Esophagus muscularis mucosa (tissue), 4 donors: ENCODE measurements at places on chromosomes 1 and 21.

DNA sequence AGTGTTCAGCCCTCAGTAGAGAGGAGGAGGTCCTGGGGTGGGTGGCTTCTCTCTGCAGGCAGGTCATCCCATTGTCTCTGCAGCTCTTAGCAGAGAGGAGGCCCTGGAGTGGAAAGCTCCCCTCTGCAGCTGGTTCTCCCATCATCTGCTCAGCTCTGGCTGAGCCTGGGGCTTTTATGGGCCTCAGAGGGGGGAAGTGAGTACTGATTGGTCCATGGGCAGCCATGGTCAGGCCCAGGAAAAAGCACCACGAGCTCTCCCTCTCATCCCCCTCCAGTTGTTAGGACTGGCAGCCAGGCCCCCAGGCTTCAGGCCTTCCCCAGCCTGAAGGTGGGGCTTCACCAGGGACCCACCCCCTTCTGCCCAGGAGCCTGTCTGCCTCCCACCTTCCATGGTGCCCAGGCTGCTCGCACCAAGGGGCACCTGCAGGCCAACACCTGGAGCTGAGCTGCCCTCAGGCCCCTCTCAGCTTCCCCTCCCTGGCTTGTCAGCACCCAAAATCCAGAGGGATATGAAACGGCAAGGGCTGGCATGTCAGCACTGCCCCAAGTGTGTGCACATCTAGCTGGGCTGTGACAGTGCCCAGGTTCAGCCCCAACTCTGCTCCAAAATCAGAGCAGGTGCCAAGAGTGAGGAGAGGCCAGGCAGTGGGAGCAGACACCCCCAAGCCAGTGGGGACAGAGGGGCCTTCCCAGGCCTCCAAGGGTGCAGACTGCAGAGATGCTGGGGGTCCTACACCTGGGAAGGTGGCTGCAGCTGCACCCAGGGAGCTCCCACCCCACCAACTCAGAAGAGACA is 449.0 kb downstream of the MATN1 start:
- no peaks in the 10 kb centered on the region for H3K27me3 ChIP-seq
- H3K4me1 ChIP-seq = no peaks in the 10 kb centered on the region
- DNase-seq = no peak
- H3K4me3 ChIP-seq = no peak overlapping the region
- no peaks in the 10 kb centered on the region for H3K36me3 ChIP-seq
- H3K27ac ChIP-seq = no peak overlapping the region

- H3K4me3 ChIP-seq = no peak overlapping the region
- no peak overlapping the region for H3K27ac ChIP-seq
- H3K36me3 ChIP-seq = peaks cover 90% of the 10 kb centered on the region
- no peak for DNase-seq
These were observed 19.3 kb downstream of the IARS2 start for GRCh38 chr1:220113136-220113695.

DNA sequence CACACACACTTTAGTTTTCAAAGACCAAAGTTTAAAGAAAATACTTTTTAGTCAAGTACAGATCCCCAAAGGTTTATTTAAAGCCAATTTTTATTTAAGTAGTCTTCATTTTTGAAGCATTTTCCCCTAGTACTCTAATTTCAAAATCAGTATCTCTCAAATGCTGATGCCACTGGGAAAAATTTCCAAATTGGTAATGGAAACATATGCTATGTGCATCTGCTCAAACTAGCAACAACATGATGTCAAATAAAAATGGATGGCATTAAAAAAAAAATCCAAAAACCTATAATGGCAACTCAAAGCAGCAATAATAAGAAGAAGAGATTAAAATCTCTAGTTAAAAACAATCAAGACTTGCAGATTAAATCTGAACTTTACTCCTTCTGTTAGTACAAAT is 58.6 kb downstream of the ZNHIT6 start:
- no peaks in the 10 kb centered on the region for H3K27me3 ChIP-seq
- no peak for DNase-seq
- H3K27ac ChIP-seq = no peak overlapping the region

DNA sequence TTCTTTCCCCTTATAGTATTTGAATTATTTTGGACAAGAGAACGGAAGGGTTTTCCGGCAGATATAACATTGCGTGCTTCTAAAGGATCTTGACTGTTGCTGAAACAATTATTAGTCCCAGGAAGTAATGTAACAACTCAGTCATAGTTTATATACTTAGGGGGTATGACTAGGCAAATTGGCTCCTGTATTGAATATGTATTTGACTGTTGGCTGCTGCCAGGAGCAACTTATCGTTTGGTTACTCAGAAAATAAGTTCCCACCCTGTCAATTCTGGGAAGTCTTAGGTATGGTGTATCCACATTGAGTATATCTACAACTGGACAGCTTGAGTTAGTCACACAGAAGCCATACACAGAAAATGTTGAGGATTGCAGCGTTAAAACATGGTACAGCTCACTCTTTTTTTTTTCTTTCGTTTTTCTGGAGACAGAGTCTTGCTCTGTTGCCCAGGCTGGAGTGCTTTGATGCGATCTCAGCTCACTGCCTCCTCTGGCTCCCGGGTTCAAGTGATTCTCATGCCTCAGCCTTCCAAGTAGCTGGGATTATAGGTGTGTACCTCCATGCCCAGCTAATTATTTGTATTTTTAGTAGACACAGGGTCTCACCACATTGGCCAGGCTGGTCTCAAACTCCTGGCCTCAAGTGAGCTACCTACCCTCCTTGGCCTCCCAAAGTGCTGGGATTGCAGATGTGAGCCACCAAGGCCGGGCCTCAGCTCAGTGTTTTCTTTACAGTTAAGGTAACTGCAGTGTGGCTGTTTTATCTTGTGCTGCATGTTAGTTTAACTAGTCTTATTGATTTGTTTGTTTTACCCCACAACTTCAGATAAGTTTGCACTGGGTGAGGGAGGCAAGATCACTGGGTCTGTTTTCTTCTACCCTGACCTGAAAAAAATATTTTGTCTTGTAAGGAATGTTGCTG is 10.2 kb downstream of the SMAP2 start:
- no peak for DNase-seq
- peaks cover 59% of the 10 kb centered on the region for H3K4me1 ChIP-seq
- no peaks in the 10 kb centered on the region for H3K27me3 ChIP-seq
- H3K4me3 ChIP-seq = no peak overlapping the region
- H3K36me3 ChIP-seq = no peaks in the 10 kb centered on the region

DNA sequence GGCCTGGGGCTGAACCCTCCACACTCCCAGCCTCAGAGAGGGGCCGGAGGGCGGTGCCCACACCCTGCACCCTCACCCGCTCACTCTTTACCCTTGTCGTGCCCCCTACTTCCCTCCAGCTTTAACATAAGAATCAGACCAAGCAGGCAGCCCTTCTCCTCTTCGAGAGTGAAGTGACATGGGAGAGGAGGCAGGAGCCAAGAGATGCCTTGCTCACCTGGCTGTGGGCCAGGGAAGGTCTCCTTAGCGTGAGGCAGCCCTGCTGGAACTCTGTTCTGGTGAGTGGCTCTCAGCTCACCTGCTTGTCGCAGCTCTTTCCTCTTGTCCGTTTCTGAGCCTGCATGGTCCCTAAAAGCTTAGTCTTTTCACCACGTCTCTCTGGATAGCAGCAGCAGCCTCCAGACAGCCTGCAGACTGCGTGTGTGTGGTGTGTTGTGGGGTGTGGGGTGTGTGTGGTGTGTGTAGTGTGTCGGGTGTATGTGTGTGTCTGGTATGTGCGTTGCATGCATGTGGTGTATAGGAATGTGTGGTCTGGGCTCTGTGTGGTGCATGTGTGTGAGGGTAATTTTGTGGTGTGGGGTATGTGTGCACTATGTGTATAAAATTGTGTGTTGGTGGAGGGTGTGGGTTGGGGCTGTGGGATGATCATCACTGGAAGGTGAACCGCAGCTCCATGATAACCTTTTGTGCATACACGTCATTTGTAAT is 86.7 kb downstream of the CCDC185 start:
- H3K36me3 ChIP-seq = no peaks in the 10 kb centered on the region
- H3K27me3 ChIP-seq = no peaks in the 10 kb centered on the region
- H3K4me1 ChIP-seq = no peaks in the 10 kb centered on the region
- no peak overlapping the region for H3K27ac ChIP-seq

- H3K4me3 ChIP-seq = peak overlapping the region; percentile 28
- peak overlapping the region; percentile 60 for H3K27ac ChIP-seq
- no peak for DNase-seq
- H3K36me3 ChIP-seq = no peaks in the 10 kb centered on the region
- H3K27me3 ChIP-seq = no peaks in the 10 kb centered on the region
These were observed 9.7 kb downstream of the CTNNBIP1 start for GRCh38 chr1:9900142-9901043.

DNA sequence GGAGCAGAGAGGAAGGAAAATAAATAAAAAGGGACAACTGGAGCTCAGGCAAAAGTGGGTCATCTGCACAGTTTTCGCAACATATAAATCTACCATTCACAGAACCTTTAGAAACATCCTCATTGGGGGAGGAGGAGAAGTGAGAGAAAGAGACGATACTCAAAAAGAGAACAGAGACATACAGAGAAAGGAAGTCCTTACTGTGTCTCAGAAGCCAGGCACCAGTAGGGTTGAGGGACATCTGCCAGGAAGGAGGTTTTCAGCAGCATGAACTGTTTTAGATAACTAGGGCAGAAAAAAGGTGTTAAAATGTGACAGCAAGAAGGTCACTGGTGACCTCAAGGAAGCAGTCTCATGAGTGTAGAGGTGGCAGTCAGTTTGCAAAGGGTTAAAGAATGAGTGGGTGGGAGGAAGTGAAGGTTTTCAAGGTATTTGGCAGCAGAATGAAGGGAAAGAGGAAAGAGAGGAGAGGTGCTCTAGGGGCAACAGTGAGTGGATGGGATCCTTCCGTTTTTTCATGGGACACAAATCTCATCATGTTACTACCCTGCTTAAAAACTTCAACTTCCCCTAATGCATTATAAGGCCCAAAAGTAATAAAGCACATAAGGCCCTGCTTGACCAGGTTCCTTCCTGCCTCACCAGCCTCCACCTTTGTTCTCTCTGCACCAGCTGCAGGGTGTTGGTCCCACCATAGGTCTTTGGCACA is 9.5 kb downstream of the JAK1 start:
- DNase-seq = no peak
- no peak overlapping the region for H3K4me3 ChIP-seq
- no peaks in the 10 kb centered on the region for H3K36me3 ChIP-seq
- H3K4me1 ChIP-seq = peaks cover 45% of the 10 kb centered on the region
- no peak overlapping the region for H3K27ac ChIP-seq

DNA sequence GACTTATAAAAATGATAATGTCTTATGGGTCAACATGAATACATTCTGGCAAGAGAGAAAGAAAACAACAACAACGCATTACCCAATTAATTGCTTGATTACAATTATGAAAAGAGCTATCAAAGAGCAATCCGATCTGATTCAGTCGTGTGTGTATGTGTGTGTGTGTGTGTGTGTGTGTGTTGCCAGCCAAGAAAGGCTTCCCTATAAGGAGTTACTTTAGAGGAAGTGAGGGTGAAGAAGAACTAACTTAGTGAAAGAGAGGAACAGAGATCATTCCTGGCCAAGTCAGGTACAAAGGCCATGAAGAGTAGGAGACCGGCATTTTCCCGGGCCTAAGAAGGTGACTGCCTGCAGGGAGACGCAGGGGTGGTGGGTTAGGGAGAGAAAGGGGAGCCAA is 9.4 kb downstream of the TMEM35B start:
- peaks cover 8% of the 10 kb centered on the region for H3K36me3 ChIP-seq
- peaks cover 10% of the 10 kb centered on the region for H3K27me3 ChIP-seq
- no peak overlapping the region for H3K4me3 ChIP-seq
- no peak for DNase-seq

DNA sequence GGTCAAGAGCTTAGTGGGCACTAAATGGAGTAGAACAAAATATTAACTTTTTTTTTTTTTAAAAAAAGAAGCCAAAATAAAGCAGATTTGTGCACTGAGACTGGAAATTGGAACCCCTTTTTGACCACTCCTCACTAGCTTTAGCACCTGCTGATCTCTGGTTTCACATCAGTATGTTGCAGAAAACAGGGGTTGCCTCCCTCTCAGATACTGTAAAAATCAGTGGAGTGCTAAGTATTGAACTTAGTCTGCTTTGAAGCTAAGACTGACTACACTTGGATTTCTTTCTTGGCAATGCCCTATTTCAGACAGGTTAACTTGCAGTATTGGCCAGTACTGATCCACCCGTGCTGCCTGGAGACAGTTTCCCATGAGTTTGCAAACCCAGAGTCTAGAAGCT is 2.7 kb upstream of the KIAA0040 start:
- no peak overlapping the region for H3K27ac ChIP-seq
- no peak for DNase-seq
- H3K36me3 ChIP-seq = no peaks in the 10 kb centered on the region
- no peaks in the 10 kb centered on the region for H3K27me3 ChIP-seq

GRCh38 chr1:231240883-231241735 is at the start of gene GNPAT:
GNPAT (plus strand) TSS chr1:231241212; CDS start chr1:231241379, 167 bp downstream.
- peak; percentile 95 for DNase-seq
- H3K27me3 ChIP-seq = no peaks in the 10 kb centered on the region
- H3K27ac ChIP-seq = peak within 1 kb of the TSS; percentile 81
- peaks cover 30% of the 10 kb centered on the region for H3K4me1 ChIP-seq

- H3K4me1 ChIP-seq = no peaks in the 10 kb centered on the region
- no peak for DNase-seq
- H3K4me3 ChIP-seq = no peak overlapping the region
- H3K27ac ChIP-seq = no peak overlapping the region
- no peaks in the 10 kb centered on the region for H3K27me3 ChIP-seq
- peaks cover 47% of the 10 kb centered on the region for H3K36me3 ChIP-seq
These were observed 36.9 kb downstream of the NCF2 start for GRCh38 chr1:183553331-183553730.

GRCh38 chr1:30730346-30731108 is 7.1 kb upstream of the MATN1 start:
- H3K27ac ChIP-seq = no peak overlapping the region
- no peak for DNase-seq
- H3K4me3 ChIP-seq = no peak overlapping the region
- no peaks in the 10 kb centered on the region for H3K4me1 ChIP-seq

GRCh38 chr1:203424861-203425662 is 50.5 kb upstream of the PRELP start:
- no peaks in the 10 kb centered on the region for H3K27me3 ChIP-seq
- peaks cover 4% of the 10 kb centered on the region for H3K4me1 ChIP-seq
- no peak overlapping the region for H3K4me3 ChIP-seq
- H3K27ac ChIP-seq = peak overlapping the region; percentile 2
- no peaks in the 10 kb centered on the region for H3K36me3 ChIP-seq

DNA sequence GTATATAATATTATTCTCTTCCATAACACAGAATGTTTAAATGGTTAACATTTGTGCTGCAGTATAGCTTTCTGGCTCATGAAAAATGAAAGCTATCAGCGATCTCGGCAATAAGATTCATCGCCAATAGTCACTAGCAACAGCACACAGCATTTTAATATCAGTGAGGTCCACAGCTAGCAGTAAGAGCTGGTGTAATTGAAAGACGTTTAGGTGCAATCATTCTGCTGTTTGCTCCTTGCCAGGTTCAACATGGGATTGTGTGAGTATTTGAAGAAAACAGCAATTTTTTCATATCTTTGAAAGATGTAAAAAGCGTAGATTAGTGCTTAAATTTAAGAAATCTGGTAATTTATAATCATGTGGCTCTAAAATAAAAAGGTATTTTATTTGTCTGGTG is 20.1 kb downstream of the PRKACB start:
- H3K4me1 ChIP-seq = peaks cover under 1% of the 10 kb centered on the region
- H3K27me3 ChIP-seq = no peaks in the 10 kb centered on the region
- H3K36me3 ChIP-seq = no peaks in the 10 kb centered on the region
- DNase-seq = no peak
- peak overlapping the region; percentile 2 for H3K4me3 ChIP-seq
